ENCODE measurements at places on chromosomes 13 and 19.

DNA sequence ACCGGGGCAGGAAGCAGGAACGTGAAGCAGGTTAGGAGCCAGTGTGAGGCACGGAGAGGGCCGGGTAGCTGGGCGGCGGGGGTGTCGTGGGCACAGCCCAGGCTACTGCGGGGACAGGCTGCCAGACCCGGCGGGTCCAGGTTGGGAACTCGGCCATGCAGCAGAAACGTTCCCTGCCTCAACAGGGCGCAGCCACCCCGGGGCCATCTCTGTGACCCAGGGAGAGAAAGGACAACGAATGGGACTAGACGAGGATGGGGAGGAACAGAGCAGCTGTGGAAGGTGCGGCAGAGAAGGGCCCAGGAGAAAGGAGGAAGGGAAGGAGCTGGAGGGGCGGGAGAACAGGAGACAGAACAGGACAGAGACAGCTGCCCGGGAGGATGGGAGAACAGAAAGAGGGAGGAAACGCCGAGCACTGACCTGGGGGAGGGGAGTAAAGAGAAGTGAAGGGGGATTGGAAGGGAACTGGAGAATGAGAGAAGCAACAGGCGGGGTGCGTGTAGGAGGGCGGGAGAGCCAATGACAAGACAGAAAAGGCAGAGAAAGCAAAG, 12.9 kb upstream of the GARIN5A start:
- DNase-seq: no peak

GRCh38 chr13:45833242-45833641, 18.3 kb downstream of the SIAH3 start:
- no peak for DNase-seq

DNA sequence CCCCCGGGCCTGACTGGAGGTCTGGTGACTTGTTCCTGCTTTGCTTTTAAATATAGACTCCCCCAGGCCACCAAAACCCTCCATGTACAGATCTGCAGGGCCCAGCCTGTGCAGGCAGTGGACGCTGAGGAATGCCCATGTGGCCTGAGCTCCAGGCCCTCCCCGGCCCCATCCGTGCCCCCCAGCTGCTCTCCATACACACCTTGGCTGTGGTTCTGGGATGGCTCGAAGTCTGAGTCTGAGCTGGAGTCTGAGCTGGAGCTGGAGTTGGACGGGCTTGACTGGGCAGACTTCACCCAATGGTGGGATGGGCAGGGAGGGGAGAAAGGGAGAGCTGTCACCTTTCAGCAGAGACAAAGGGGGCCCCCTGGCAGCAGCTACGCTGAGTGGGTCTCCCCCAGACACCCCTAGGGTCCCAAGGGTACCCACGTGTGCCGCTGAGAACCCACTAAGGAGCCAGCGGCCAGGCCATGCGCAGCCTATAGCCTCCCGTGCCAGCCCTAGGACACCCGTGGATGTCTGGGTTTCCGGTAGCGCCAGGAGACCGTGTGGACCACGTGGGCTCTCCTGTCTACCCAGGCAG, 61.9 kb downstream of the MLLT1 start:
- DNase-seq: no peak

GRCh38 chr13:114019367-114019766, 45.5 kb upstream of the C13orf46 start:
- no peak for DNase-seq

DNA sequence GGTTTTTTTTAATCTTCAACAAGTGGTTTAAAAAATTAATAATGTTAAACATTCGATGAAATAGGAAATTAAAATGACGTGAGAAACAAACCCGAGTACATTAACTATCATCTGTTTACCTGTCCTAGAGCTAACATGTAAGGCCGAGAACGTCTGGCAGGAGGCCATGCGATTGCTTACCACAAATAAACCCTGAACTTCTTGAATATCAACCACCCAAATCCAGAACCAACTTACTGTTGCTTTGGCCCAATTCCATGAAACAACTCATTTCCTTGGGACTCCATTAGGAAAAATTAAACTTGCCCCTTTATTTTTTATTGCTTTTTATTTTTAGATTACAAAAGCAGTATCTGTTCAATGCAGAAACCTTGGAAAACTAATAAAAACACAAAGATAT, 228.9 kb upstream of the IRS2 start:
- DNase-seq: no peak

DNA sequence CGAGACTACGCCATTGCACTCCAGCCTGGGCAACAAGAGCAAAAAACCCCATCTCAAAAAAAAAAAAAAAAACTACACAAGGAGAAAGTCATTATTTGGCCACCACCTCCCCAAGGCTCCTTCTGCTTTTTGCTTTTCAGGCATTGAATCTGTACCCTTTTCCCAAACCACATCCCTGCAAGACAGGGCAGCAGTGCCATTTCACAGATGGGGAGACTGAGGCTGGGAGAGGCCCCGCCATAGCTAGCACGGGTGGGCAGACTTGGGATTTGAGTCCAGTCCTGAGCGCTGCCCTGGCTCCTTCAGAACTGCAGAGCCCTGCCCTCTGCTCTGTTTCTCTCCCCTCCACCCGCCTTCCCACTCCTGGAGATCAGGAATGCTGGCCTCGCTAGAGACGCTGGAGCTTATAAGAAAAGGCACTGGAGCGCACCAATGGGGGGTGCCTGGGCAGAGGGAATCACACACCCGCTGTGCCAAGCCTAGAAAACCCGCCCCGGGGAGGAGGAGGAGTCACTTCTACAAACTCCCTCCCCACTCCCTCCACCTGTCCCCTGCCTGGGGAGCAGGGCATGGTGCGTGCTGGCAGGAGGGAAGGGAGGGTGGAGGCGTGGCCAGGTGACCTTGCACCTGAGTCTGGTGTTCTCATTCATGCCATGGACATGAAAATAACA, 17.6 kb downstream of the TJP3 start:
- no peak for DNase-seq

GRCh38 chr13:35502456-35502855, 26.0 kb upstream of the MAB21L1 start:
- DNase-seq: no peak

DNA sequence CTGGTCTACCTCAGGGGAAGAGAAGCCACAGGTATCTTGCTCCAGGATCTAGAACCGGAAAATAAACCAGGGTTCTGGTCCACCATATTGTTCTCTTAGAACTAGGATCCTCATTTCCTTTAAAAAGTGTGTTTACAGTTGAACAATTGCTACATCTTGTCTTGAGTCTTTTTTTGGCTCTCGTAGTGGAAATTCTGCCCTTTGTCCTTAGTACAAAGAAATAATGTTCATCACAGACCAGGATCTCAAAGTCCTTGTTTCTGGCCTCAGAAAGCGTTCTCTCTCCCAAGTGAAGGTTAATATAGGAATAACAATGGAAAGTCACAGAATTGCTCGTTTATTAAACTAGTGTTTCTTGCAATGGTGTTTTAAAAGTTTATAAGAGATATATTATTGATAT, 20.8 kb downstream of the KLF2 start:
- DNase-seq: no peak

DNA sequence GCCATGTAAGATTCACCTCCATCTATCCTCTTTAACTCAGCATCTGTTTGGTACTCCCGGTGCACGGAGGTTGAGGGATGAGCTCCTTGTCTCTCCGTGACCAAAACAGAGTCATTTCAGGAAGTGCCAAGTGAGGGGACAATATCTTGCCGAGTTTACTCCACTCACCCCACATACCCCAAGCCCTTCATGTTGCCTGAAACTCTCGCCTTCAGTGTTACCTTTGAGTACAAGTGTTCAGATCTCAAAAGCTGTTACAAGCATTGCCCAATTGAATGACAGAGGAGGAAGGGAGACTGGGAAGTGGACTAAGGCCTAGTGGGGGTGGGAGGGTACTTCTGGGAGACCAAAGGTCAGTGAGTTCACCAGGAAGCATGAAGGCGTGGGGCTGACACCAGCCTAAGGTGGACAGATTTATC, 6.0 kb upstream of the SIGLEC12 start:
- DNase-seq: no peak

- DNase-seq: no peak
These were observed 600 bp upstream of the HMGB1 start for GRCh38 chr13:30466358-30466714.

GRCh38 chr19:11405846-11406643, 13.1 kb downstream of the RGL3 start:
- DNase-seq: no peak

DNA sequence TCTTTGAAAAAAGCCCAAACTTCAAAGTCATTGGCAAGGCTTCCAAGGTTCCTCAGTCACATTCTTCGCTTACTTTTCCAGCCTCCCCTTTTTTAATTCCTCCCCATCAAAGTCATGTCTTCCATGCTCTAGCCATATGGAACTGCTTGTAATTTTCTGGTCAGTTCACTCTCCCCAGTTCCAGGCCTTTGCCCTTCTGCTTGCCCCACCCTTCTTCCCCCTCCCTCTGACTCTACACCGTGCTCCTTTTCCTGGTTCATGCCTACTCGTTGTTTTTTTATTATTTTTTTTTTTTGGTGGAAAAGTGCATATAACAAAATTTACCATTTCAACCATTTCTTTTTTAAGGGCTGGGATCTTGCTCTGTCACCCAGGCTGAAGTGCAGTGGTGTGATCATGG, 102.3 kb downstream of the UBL3 start:
- DNase-seq: no peak

DNA sequence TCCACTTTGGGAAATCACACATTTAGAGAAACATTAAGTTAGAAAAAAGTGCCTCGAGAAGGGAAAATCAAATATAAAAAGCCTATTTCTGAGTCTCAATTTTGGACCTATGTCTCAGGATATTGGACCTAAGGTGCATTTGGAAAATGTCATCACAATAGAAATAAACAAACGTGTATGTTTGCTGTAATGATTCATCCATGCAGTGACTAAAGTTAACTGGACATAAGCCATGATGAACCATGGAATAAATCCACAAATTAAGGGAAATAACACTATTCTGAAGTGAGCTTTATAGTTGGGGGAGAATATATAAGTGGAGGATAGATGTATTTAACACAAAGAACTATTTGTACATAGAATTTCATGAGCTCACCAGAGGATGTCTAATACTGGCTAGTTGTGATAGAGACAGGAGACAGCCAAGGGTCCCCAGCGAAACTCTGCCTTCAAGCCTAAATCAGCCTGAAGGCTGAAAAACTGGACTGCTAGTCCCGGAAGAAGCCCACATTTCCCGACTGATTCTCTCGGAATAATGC, 963.3 kb upstream of the SPRY2 start:
- no peak for DNase-seq
